Activated CD4-positive, CD25-positive, alpha-beta regulatory T cell treated with anti-CD3 and anti-CD28 coated beads, Interleukin-2, amount 50 U/mL, for 24 hours (primary cell): ENCODE measurements at places on chromosomes 2 and 18.

- ATAC-seq = no peak
Observed at GRCh38 chr2:175167076-175167791, 769 bp downstream of the ATF2 start.

DNA sequence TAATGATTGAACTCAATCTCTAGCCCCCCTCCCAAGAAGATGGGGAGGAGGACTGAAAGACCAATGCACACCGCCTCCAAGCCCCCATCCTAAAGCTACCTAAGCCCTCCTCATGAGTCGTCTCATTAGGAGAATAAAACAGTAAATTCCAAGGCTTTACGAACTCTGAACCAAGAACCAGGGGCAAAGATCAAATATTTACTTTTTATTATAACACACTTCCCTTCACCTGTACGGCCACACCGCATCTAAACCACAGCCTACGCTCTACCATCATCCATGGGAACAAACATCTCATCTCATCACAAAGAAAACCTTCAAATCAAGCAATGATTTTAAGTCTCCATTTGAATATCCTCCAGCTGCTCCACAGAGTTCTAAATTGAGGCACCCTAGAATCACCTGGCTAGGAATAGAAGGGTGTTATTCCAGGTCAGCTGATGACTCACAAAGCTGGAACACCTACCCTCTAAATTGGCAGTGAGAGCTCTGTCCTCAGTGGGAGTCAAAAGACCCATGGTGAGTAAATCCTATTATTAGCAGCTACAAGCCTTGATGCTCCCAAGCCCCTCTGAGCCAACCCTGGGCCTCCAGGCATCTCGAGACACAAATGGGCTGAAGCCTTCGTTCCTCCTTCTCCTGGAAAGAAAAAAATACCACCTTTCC is 45.6 kb upstream of the BZW1 start:
- no peak for ATAC-seq

DNA sequence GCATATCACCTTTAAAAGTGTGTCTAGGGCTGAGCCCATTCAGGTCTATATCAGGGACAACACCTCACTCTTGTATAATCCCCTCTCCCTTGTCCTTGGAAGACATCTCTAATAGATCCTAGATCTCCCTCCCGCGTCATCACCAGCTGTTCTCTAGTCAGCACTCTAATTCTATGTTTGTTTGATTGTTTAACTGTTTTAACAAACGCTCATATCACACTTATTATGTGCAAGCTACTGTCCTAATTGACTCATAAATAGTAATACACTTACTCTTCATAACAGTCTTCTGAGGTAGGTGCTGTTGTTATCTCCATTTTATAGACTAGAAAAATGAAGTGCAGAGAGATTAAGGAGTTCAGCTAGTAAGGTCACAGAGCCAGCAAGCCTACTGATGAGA is 1.6 kb upstream of the ERMN start:
- peak; percentile 61 for ATAC-seq

DNA sequence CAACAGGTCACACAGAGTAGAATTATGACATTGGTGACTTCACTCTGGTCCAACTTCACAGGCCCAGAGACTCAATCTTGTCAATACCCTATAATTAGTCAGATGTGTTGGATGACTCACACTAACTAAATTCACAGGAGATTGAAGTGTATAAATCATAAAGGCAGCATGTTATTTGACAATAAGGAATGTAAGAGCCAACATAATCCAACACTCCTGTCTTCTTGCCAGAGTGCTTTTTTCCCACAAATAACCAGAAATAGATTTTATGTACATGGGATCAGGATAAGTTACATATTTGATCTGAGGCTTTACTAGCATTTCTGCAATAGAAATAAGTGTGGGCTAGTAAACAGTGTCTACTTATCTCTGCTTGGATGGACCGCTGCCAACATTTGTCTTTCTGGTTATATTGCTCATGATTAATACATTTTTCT is 42.2 kb upstream of the ZSWIM2 start:
- ATAC-seq = no peak

DNA sequence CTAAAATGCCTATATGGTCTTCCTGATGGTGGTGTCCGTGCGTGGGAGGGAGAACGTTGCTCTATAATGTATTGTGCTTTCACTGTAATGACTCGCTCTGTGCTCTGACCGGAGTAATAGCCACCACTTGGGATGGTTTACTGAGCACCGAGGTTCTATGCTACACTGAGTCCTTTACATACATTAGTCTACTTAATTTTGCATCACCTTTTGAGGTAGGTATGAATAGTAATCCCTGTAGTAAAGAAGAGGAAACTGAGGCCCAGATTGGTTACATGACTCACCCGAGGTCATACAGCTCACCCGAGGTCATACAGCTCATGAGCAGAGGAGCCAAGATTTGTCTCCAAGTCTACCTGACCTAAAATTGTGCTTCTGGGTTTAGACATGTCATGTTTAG is 79.5 kb downstream of the ARMC9 start:
- ATAC-seq = no peak
